ENCODE measurements at places on chromosomes 1 and 21.

- no peak for DNase-seq
Measured at GRCh38 chr1:225972344-225973152, 26.6 kb downstream of the SDE2 start.

DNA sequence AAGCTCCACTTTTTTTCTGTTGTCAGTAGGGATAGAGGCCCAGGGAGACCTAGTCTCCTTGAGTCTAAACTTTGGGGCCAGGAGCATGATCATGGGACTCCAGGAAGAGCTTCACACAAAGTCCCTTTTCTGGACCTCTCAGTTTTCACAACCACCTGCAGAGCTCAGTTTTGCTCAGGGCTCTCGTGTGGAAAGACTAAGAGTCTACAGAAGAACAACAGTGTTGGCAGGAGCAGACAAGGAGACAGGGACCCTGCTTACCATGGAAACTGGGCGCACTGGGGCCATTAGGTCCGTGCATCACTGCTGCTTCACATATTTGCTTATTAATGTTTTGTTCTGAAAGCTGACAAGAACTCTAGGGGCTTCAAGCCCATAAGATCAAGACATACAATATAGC is 63.9 kb upstream of the HSD17B7 start:
- DNase-seq: no peak

- DNase-seq: no peak
Measured at GRCh38 chr1:230153641-230154296, 86.7 kb downstream of the GALNT2 start.

GRCh38 chr1:67434491-67434890 is 4.3 kb upstream of the SERBP1 start:
- DNase-seq: no peak
